CD8-positive, alpha-beta memory T cell (primary cell): ENCODE measurements at places on chromosomes 3 and 15. TPM values are rescaled to one million over a fixed set of nuclear protein-coding genes. Genes with fewer than 3 reads are reported as not detected.

The ATP13A5 gene
- not detected for total RNA-seq

The CSPG4 gene
- total RNA-seq, result not detected

The NSUN3 gene
- total RNA-seq, result 14.4 TPM

- H3K27ac ChIP-seq, result no peak overlapping the region
- no peaks in the 10 kb centered on the region for H3K27me3 ChIP-seq
- H3K36me3 ChIP-seq, result no peaks in the 10 kb centered on the region
- no peaks in the 10 kb centered on the region for H3K4me1 ChIP-seq
- no peak for DNase-seq
Measured at GRCh38 chr3:178618197-178618596, 82.0 kb downstream of the KCNMB2 start.

DNA sequence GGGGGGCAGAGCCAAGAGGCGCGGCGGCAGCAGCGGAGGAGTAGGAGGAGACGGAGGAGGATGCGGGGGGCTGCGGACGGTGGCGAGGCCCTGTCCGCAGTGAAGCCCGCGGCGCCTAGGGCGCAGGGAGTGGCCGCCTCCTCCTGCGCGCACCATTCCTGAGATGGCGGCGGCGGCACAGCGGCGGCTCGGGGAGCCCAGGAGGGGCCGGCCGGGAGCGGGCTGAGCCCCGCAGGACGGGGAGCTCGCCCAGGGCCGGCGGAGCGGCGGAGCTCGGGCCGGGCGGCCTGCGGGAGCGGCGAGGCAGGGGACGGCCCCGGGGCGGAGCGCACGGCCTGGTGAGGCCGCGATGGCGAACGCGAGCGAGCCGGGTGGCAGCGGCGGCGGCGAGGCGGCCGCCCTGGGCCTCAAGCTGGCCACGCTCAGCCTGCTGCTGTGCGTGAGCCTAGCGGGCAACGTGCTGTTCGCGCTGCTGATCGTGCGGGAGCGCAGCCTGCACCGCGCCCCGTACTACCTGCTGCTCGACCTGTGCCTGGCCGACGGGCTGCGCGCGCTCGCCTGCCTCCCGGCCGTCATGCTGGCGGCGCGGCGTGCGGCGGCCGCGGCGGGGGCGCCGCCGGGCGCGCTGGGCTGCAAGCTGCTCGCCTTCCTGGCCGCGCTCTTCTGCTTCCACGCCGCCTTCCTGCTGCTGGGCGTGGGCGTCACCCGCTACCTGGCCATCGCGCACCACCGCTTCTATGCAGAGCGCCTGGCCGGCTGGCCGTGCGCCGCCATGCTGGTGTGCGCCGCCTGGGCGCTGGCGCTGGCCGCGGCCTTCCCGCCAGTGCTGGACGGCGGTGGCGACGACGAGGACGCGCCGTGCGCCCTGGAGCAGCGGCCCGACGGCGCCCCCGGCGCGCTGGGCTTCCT, at the start of gene GPR27:
Gene GPR27, plus strand, starts transcription at position 155 of the 909 bp plus-strand sequence. Its CDS starts 195 bp downstream, at position 350.
- no peaks in the 10 kb centered on the region for H3K36me3 ChIP-seq
- no peak for DNase-seq
- H3K27ac ChIP-seq, result no peak within 1 kb of the TSS
- H3K4me1 ChIP-seq, result peaks cover 6% of the 10 kb centered on the region
- H3K27me3 ChIP-seq, result peaks cover 25% of the 10 kb centered on the region
- peak within 1 kb of the TSS; percentile 37 for H3K4me3 ChIP-seq

GRCh38 chr15:49675041-49675440, 54.2 kb downstream of the DTWD1 start:
- H3K4me3 ChIP-seq, result no peak overlapping the region
- H3K36me3 ChIP-seq, result no peaks in the 10 kb centered on the region
- no peaks in the 10 kb centered on the region for H3K27me3 ChIP-seq
- H3K27ac ChIP-seq, result no peak overlapping the region
- no peak for DNase-seq

GRCh38 chr3:16439163-16439847, 74.2 kb downstream of the RFTN1 start:
- no peaks in the 10 kb centered on the region for H3K27me3 ChIP-seq
- no peaks in the 10 kb centered on the region for H3K36me3 ChIP-seq
- H3K4me1 ChIP-seq, result no peaks in the 10 kb centered on the region
- no peak for DNase-seq

GRCh38 chr3:101527906-101528305, 14.9 kb upstream of the SENP7 start:
- no peaks in the 10 kb centered on the region for H3K36me3 ChIP-seq
- no peak for DNase-seq
- no peaks in the 10 kb centered on the region for H3K27me3 ChIP-seq
- no peak overlapping the region for H3K4me3 ChIP-seq
- H3K4me1 ChIP-seq, result peaks cover 33% of the 10 kb centered on the region
- H3K27ac ChIP-seq, result no peak overlapping the region

GRCh38 chr3:182485301-182485700, 308.0 kb upstream of the ATP11B start:
- H3K36me3 ChIP-seq, result no peaks in the 10 kb centered on the region
- H3K4me3 ChIP-seq, result no peak overlapping the region
- H3K4me1 ChIP-seq, result no peaks in the 10 kb centered on the region
- no peak for DNase-seq

DNA sequence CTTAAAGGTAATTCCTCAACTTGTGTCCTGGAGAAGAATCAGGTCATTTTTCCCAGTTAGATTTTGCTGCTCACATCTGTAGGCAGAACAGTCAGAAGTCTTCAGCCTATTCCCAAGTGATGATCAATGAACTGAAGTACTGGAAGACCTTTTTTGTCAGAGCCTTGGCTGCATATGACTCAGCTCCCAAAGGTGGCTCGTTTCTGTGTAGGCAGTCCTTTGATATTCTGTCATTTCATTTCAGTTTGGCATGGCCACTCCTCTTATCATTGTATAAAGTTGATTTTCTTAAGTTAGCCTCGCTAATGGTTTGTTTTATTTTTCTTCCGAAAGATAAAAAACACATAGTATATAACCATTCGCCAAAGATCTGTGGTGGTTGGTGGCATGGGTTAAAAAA, 90.7 kb downstream of the KLHL25 start:
- H3K4me1 ChIP-seq, result peaks cover 91% of the 10 kb centered on the region
- no peak overlapping the region for H3K4me3 ChIP-seq
- DNase-seq, result no peak
- H3K36me3 ChIP-seq, result peaks cover 20% of the 10 kb centered on the region
